Activated naive CD8-positive, alpha-beta T cell treated with anti-CD3 and anti-CD28 coated beads, Interleukin-2, amount 50 U/mL, for 16 hours (primary cell): ENCODE measurements at places on chromosomes 13 and 19.

GRCh38 chr13:40671956-40672764 is 5.7 kb upstream of the FOXO1 start:
- DNase-seq, result no peak

- no peak for DNase-seq
Measured at GRCh38 chr13:25657157-25657556, 285.4 kb downstream of the ATP8A2 start.

DNA sequence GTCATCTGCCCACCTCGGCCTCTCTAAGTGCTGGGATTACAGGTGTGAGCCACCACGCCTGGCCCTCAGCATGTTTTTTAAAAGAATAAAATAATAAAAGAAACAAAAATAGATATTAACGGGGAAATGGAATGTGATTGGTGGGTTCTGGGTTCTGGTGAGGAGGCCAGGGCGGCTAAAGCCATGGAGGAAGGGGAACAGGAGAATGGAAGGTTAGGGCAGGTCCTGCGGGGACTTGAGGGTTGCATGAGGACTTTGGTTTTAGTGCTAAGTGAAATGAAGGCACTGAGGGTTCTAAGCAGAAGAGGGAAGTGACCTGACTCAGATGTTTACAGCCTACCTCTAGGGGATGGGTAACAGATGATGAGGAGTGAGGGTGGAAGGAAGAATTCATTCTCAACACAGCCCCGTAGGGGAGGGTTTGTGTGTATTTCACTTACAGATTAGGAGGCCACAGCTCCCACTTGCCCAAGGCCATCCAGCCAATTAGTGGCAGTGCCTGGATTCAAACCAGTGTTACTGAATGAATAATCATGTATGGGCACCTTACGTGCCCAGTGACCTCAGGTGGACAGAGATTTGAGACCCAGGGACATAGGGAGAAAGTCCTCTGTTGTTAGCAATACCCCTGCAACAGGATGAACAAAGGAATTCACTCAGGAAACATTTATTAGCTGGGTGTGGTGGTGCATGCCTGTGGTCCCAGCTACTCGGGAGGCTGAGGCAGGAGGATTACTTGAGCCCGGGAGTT is 6.7 kb upstream of the MRPL4 start:
- DNase-seq, result no peak

DNA sequence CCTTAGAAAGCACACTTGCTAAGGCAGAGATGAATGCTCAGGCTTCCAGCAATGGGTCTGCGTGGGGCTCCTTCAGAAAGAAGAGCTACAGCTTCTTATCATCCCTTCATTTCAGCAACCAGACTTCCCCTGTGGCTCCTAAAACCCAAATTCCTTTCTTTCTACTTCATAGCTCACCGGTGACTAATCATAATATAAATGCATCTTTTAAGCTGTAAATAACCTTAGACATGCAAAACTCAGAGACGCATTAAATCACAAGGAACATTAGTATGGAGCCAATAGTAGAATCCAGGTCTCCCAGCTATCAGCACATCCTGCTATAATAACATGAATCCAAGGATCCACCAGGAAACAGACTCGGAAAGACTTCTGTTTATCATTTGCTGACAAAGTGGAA is 375.6 kb downstream of the COG6 start:
- no peak for DNase-seq

GRCh38 chr13:99792079-99792921 is 179.3 kb downstream of the ZIC5 start:
- no peak for DNase-seq

GRCh38 chr13:57933606-57934005 is 302.1 kb downstream of the PCDH17 start:
- DNase-seq, result no peak

- no peak for DNase-seq
Measured at GRCh38 chr13:112837371-112838037, 131.5 kb upstream of the MCF2L start.

GRCh38 chr19:47495478-47496372 is 11.7 kb upstream of the KPTN start:
- no peak for DNase-seq
